NCI-H1417 (cell line): ENCODE measurements at places on chromosomes 6 and 20.

- DNase-seq, result no peak
Measured at GRCh38 chr6:10409233-10409721, 5.6 kb downstream of the TFAP2A start.

DNA sequence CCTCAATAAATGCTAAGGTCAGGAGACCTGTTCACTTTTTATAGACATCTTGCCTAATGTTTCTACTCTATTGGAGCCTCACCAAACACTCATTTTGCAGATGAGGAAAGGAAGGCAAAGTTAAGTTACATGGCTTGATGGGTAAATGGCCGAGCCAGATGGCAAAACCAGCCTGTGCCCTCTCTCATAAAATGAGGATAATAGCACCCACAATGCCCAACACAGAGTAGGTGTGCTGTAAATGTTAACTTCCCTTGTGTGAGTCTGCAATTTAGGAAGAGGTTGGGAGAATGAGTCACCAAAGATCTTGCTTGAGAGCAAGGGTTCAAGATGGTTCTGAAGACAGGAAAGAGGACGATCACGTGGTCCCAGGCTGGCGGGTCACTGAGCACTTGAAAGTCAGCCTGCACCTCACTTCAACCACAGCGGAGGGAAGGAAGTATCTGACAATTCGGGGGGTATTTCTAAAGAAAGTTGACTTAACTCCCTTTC lies 3.3 kb downstream of the KCNK5 start:
- no peak for DNase-seq

- DNase-seq, result no peak
Measured at GRCh38 chr20:44111712-44112335, 75.2 kb downstream of the JPH2 start.

- no peak for DNase-seq
Measured at GRCh38 chr20:36506253-36506652, 35.1 kb upstream of the MYL9 start.

DNA sequence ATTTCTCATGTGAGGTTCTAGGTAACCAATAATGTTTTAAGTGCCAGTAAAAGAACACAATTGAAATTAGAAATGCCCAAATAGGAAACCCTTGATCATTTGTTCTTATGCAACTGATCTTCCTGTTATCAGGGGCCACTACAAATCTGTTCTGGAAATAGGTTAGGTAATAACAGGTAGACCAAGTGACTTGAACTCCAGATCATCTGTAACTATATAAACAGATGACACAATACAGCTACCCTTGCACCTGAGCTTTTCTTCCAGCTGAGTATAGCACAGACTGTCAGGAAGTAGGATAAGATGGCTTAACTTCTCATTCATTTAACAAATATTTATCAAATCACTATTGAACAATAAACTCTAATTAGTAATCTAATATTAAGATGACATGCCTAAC lies 52.5 kb downstream of the MAN1A1 start:
- DNase-seq, result no peak

DNA sequence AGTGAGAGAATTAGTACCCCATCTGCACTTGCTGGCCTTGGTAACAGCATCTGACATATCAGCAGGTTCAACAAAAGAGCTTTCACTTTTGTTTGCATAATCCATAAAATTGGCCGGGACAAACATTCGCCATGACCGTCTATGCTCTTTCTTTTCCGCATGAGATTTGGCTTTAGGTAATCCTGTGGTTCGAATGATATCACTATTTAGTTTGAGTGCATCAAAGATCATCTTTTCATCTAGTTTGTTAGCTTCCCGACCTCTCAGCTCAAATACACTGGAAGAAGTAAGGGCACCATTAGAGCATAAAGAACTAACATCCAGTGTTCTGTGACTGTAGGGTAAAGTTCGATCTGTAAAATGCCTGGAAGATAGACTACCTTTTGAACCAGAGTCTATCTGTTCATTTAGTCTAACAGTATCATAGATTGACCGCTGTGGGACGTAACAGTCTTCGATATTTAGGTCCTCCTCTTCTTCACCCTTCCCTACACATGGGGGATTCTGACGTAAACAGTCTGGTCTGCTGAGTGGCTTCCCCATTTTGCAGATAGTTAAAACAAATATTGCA lies 101.6 kb downstream of the DST start:
- DNase-seq, result peak; percentile 86

GRCh38 chr6:96899019-96899418 lies 1.3 kb upstream of the NDUFAF4 start:
- DNase-seq, result peak; percentile 13

- peak; percentile 9 for DNase-seq
Measured at GRCh38 chr6:74765486-74765885, 440.4 kb downstream of the COL12A1 start.

DNA sequence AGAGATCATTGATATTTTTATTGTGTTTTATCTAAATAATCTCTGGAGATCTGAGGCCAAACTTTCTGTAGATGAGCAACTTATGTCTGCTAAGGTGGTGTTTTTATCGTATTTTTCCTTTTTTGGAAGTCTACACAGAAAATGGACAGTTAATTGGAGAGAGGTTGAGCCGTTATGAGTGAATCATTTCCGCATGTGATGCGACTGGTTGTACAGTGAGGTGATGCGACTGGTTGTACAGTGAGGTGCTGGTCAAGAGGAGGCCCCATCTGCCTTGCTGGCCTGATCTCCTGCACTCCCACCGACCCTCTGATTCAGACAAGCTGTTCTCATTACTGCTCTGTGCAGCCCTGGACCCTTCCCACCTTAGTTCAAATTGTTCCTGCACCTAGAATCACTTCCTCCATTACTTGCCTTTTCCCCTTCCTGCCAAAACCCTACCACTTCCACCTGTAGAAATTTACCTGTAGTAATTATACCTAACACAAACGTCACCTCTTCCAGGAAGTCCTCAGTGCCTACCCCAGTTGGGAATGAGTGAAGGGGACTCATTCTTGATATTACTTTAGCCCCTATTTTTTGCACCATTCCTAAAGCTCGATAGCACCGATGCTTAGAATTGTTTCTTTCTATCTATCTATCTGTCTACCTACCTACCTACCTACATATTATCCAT lies 100.3 kb downstream of the ZDHHC14 start:
- no peak for DNase-seq

DNA sequence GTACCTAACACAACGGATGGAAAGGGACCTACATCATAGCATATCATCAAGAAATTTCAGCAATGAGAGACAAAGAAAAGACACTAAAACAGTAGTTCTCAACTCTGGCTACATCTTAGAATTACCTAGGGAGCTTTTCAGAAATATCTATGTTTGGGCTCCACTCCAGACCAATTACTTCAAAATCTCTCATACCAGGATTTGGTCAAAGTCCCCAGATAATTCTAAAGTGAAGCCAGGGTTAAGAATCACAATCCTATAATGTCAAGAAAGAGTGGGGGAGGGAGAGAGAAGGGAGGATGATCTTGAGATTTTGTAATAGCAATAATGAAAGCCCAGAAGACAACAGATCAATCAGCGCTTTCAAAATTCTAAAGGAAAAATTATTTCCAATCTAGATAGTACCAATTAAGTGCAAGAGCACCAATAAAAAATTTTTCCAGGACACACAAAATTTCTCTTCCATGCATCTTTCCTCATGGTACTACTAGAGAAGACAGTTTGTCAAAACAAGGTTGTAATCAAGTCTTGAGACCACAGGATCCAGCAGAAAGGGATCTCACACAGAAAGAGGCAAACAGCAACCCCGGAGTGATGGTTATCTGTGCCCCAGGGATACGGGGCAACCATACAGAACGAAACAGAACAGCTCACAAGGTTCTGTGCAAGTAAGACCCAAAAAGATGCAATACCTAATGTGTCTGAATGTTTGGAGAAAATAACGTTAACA lies 152.9 kb upstream of the DST start:
- DNase-seq, result no peak

- DNase-seq, result no peak
Measured at GRCh38 chr6:36852481-36853147, 13.4 kb upstream of the CPNE5 start.

GRCh38 chr6:25953733-25954132 lies 8.9 kb upstream of the TRIM38 start:
- DNase-seq, result no peak

- no peak for DNase-seq
Measured at GRCh38 chr6:125001684-125002405, 39.6 kb downstream of the RNF217 start.

- no peak for DNase-seq
Measured at GRCh38 chr6:40352527-40353170, 234.5 kb downstream of the LRFN2 start.

DNA sequence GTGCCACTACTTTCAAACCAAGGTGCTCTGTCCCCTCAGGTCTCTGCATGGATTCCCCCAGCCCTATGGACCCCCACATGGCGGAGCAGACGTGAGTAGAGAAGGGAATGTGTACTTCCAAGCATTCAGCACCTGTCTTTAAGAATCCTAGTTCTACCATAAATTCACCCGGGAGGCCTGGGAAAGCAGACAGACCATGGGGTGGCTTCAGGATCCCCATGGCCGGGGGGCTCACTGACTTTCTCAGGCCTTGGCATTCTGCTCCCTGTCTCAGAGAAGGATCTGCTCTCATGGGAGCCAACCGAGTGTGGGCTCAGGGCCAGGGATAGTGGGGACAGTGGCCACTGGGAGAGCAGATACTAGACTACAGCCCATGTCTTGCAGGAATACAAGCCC lies 2.3 kb downstream of the CDC25B start:
- no peak for DNase-seq
